ENCODE measurements at places on chromosomes 6 and 20.

- DNase-seq, result no peak
These were observed 124.0 kb downstream of the ZMYND8 start for GRCh38 chr20:47232518-47232917.

- no peak for DNase-seq
These were observed 40.1 kb upstream of the RNF144B start for GRCh38 chr6:18347021-18347577.

- DNase-seq, result no peak
These were observed at the start of gene PXDC1 for GRCh38 chr6:3751077-3751729. PXDC1 (minus strand) TSS chr6:3751713; CDS start chr6:3751531, 182 bp downstream.

DNA sequence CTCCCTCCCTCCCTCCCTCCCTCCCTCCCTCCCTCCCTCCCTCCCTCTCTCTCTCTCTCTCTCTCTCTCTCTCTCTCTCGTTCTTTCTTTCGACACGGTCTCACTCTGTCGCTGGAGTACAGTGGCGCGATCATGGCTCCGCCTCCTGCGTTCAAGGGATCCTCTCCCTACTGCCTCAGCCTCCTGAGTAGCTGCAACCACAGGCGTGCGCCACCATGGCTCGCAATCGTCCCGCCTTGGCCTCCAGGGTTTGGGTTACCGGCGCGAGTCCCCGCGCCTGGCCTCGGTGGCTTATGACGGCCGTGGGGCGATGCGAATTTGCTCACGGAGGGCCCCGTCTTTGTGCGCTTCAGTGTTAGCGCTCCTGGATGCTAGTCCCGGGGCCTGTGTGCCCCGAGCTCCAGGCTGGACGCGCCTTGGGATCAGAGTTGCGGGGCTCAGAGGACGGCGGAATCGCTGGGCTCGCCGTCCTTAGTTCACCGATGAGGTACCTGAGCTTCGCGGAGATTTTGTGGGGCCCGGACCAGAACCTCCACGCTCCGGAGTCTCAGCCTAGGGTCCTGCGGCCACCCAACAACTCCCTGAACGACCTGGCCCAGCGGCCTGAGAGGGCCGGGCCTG lies 45.2 kb downstream of the MCUR1 start:
- DNase-seq, result no peak

GRCh38 chr6:50965495-50965894 lies 146.8 kb downstream of the TFAP2B start:
- DNase-seq, result no peak

GRCh38 chr6:149716181-149716963 lies 1.5 kb downstream of the LATS1 start:
- no peak for DNase-seq
